ENCODE measurements at places on chromosomes 12 and 14.

DNA sequence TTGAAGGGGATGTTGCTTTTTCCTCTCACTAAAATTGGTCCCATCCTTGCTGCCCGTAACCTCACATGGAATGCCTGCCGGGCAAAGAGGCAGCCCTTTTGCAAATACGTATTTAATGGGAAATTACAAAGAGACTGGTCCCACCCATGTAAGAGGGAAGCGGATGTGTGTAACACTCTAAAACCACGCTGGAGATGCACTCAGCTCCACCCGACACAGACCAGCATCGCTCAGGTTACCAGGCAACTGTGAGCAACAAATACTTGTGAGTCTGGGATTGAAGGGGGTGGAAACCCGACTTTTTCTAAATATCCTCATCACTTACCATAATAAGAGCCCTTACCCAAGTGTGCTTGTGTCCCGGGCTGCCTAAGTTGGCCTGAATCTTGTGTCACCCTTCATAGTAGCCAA, 47.7 kb downstream of the ELK3 start:
- DNase-seq = no peak

GRCh38 chr14:87260460-87260859, 732.5 kb downstream of the GALC start:
- DNase-seq = no peak

GRCh38 chr14:91185721-91186120, 58.8 kb downstream of the GPR68 start:
- no peak for DNase-seq

DNA sequence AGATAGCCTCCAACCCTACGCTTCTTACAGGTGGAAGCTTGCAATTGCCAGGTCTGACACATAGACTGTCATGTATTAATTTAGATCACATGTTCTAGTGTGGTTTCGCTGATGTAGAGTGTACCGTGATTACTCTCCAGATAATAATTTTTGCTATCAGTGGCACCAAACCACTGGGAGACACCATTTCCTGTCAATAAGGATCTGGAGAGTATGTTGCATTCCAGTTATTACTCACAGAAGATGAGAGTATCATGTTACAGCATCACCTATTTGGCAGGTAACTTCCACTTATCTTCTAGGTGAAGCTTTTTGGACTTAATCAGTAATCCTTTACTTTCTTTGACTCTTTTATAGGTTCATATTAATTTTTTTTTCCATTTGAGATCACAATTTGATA, 147.2 kb downstream of the HELB start:
- DNase-seq = peak; percentile 61

GRCh38 chr12:122527478-122527944, 462 bp downstream of the KNTC1 start:
- peak; percentile 32 for DNase-seq

DNA sequence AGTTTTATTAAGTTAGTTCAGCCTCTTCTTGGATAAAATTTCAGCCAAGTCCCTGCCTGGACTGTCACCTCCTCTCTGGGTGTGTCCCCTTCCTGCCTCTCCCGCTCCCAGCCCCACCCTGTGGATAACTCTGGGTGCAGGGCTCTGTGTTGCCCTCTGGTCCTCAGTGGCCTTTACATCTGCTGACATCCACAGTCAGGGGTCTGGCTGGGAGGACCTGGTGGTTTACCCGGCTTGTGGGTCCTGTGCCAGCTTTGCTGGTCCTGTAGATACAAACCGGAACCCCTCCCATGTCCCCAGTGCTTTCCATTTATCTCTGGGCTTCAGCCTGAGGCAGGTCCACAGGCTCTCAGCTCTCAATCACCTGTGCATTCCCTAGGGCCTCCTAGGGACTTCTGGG, 28.9 kb upstream of the PLEKHG3 start:
- DNase-seq = no peak

DNA sequence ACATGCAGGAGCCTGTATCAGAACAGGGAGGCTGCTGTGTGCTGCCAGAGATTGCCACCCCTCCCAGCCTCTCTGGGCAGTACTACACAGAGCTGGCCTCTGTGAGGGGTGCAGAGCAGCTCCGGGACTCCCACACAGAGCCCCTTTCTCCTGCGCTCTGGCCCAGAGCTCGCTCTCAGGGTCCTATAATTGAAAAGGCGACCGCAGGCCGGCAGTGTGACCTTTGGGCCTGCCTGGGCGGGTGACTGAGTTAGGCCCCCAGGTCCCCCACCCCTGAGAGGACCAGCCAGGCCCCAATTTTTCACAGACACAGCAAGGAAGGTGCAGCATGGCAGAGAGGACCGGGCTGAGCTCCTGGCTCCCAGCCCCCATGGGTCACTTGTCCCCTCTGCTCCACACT, 136.4 kb downstream of the ZFP36L1 start:
- DNase-seq = no peak

DNA sequence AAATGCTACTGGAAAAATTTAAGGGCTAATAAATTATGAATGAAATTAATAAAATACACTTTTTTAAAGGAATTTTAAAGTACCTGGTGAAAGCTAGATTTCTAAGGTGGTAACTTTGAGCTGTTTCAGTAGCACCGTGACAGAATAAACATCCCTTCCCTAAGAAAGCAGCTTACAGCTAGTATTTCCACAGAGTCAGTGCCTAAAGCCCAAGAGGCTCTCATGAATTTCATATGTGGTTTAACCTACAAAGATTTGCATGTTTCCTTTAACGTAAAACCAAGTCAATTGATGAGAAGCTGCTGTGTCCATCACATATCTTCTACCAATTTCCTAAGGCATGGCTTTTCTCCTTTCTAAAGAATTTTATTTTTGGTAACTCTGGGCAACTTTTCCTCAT, 56.8 kb downstream of the IFNG start:
- no peak for DNase-seq

DNA sequence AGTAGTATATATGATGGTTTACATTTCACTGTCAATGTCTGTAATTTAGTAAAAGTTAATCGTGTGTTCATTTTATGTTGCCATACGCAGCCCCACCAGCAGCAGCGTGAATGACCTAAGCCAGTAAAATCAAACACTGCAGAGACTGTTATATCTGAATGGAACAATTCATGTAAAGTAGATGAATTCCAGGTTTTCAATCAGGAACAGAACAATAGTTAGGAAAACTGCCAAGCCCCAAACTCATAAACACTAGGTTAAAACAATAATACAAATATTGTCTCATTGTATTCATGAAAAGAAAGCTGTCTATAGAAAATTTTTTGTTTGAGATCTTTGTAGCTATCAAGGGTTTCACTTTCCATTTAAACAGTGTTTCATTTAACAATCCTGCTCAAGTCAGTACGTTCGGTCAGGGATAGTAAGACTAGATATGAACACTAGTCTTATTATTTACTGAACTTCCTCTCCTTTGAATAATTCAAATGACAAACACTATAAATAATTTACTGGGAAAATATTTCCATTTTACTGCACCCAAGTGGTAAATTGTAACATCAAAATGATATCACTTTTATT, 256.8 kb upstream of the FLRT2 start:
- no peak for DNase-seq

DNA sequence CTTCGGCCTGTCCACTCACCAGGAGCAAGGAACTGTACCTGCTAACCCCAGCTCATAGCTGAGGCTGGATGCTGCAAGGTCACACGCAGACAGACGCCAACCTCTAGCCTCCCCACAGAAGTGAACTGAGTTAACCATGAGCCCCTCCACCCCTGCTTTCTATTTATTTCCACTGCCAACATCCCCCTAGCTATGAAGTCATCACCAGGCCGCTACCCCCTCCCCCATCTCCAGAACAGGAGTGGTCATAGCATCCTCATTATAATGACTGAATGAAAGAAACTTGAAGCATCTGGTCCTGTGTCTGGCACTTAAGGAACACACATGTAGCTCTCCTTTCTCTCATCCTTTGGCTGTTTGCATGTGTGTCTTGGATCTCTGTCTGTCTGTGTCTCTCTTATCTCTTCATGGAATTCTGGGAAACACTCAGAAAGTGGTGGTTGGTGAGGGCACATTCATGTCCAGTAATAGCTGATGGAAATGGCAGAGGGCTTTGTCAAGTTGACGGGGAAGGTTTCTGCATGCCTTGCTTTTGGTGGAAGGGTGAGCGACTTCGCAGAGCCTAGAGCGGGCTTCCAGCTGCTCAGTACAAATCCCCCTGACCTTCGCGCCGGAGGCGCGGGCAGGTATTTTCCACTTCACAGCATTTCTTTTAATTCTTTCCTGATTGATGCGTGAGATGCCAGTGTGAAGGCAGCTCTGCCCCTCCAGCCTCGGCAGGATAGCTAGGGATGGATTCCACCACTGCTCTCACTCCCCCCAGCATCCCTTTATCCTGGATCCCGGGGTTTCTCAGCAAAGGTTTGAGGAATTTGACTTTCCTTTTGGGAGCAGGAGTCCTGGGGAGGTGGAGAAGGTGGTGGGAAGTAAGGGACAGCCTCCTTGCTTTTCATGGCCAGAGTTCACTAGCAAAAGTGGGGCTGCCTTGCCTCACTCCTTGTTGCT, 198.2 kb downstream of the CHST11 start:
- DNase-seq = no peak

DNA sequence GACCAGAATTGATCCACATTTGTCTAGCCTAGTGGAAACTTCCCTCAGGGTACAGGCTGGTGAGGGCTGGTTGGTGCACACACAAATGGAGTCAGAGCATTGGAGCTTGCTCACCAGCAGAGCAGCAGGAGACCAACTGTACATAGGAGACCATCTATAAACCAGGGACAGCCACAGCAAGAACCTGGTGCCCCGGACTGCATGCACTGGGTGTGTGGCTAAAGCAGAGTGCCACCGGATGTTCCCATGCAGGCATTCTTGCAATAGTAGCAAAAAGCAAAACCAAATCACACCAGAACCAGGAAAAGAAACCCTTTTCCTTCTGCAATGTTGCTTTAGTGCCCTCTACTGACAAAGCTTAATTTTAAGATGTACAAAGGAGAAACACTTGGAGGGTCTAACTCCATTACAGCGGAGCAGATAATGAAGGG, 136.4 kb downstream of the MDGA2 start:
- DNase-seq = peak; percentile 51

- DNase-seq = no peak
Observed at GRCh38 chr14:52286661-52287649, 19.5 kb downstream of the PTGDR start.

- no peak for DNase-seq
Observed at GRCh38 chr12:98437806-98438595, 77.4 kb upstream of the TMPO start.

DNA sequence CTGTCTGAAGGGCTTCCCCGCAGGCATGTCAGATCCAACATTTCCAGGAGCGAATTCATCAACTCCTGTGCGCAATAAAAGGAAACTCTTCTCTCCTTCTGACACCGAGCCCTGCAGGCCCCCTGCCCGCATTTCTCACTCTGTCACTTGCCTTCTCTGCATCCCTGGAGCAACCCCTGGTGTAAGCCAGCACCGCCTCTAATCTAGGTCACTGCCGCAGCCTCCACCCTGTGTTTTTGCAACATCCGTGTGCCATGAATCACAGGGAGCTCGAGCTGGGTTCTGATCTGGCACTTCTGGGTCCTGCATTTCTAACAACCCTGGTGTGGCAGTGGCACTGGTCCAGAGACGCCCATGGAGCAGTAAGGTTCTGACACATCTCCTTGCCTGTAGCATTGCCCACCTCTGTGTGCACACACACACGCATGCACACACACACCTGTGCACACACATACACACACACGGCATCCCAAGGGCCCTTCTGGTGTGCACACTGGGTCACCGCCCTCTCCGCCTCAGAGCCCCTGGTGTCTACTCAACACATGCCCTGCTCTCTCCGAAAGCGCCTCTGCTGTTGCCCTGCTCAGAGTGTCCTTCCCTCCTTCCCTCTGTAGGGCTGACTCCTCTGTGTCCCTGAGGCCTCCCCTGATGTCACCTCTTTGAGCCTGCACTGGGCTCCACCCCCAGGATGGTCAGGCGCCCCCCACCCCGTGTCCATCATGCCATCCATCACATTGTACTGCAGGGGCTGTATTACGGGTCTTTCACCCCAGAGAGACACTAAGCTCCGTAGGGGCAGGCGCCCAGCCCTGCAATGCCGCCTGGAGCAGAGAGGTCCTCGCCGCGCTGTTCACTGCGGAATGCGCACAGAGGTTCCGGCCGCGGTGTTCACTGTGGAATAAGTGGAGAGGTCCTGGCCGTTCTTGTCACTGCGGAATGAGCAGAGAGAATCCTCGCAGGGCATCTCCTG, 111.4 kb upstream of the SFSWAP start:
- DNase-seq = no peak

DNA sequence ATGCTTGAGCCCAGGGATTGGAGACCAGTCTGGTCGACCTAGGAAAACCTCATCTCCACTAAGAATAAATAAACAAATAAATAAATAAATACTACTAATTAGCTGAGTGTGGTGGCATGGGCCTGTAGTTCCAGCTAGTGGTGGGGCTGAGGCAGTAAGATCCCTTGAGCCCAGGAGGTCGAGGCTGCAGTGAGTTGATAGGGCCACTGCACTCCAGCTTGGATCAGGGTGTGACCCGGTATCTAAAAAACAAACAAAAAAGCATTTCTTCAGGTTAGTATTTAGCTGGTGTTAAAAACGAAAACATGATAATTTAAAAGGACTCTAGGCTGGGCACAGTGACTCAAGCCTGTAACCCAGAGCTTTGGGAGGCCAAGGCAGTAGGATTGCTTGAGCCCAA, 1.2 kb upstream of the FGD4 start:
- DNase-seq = no peak

DNA sequence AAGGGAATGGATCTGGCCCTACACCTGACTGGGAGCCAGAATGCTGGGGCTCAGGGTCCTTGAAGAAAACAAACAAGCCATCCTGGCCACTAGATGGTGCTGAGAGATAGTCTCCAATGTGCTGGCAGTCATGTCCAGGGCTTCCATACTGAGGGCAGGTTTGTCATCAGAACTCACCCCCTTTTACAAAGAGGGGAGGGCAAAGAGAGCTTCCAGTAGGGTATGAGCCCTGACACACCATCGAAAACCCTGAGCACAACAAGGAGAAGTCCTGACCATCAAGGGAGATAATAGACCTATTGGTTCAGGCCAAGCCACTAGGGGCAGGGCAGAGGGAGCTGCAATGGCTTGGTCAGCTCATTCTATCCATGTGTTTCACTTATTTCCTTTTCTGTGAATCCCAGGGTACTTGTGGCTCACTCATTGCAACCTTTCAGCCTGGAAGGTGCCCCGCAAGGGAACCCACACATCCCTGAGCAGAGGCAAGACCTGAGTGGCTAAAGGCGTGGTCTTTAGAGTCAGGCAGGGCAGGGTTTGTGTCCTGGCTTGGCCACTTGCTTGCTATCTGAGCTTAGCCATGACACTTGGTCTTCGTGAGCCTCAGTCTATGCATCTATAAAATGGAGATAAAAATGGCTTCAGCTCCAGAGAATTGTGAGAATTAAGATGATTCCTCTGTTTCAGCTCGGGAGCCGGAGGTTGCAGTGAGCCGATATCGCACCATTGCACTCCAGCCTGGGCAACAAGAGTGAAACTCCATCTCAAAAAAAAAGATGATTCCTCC, 6.2 kb upstream of the PLEKHH1 start:
- peak; percentile 66 for DNase-seq

DNA sequence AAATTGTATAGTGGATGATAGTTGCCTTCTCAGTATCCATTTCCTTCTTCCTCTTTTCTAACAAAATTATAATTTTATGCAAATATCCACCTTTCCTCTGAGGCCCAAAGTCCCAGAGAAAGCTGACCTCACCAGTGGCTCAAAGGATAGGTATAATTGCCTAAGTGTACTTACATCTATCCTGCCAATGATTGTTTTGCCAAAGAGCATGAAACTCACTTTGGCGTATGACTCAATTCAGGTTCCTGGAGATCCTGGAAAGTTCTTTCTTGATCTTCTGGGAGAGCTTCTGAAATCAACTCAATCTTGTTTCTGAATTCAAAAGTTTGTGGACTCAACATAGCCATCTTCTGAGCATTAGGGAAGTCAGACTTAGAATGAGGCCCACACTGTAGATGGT, 10.5 kb upstream of the RBM25 start:
- DNase-seq = no peak

GRCh38 chr12:28955491-28955890, 193.6 kb upstream of the FAR2 start:
- no peak for DNase-seq
